ENCODE measurements at places on chromosomes 13 and 19.
A peak's percentile ranks its signal among the peaks of the same experiment; 100 is the strongest.

DNA sequence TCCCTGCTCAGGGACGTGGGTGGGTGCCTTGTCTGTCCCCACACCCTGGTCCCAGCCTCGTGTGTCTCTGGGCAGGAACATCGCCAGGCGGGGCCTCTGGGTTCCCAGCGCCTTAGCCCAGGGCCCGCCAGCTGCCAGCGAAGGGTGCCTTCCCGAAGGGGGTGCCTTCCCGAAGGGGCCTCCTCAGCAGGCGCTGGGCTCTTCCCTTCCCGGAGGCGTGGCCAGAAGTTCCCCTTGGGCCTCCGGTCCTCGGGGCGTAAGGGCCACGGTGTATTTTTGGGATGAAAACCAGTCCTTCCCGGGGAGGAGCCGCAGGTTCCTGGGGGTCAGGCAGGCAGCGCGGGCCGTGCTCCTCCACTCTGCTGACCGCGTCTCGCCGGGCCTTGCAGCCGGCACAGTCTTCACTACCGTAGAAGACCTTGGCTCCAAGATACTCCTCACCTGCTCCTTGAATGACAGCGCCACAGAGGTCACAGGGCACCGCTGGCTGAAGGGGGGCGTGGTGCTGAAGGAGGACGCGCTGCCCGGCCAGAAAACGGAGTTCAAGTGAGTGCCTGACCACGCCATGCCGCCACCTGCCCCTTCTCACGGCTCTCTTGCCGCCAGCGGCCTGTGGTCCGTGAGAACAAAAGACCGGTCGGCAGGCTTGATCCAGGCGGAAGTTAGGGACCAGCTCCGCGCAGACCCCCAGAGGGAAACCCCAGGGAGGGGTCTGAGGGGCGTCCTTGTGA lies 6.9 kb downstream of the BSG start:
- DNase-seq, result no peak

DNA sequence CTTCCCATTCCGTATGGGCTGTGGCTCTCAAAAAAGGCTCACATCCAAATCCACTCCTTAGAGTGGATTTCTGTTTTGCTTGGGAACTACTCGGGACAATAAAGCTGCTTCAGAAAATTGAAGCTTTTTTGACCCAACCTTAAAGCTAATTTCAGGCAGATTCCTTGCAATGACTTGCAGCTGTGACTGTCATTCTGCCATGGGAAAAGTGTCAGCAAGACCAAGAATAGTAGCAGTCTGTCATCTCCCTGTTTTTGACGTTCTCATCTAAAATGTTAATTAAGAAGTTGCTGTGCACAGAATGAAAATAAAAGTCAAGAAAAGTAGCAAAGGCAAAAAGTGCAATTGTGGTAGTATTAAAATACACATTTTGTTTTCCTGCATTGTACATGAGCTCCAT lies 304.7 kb downstream of the COG6 start:
- DNase-seq, result no peak

DNA sequence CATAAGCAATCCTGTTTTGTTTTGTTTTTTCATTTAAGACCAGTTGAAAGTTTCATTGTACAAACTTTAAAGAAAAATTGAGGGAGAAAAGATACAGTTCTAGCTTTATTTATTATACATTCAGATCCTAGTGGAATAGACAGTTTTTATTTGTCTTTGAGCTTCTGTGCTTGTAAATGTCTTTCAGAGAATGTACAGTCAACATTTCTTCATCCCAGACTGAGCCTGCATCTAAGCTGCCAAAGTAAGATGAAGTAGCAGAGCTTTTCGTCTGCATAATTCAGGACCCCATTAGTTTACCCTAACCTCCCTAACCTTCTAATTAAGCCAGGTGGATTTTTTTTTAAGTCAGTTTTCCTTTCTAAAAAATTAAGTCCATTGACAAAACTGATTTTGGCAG lies 516.7 kb upstream of the HTR2A start:
- no peak for DNase-seq

DNA sequence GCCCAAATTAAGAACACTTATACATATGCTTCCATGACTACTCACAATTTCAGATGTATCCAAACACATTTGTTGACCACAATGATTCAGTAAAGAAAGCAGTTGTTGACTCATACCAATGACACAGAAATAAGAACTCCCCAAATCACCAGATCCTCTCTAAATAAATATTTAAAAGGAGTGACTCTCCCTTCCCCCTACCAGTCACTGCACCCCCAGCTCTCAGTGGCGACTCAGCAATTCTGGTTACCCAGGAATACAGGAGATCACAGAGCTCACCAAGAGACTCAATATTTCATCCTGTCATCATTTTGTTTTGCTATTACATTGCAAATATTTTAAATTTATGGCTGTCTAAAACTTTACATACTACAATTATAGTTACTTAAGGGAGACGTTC lies 131.5 kb downstream of the RGCC start:
- peak; percentile 76 for DNase-seq

DNA sequence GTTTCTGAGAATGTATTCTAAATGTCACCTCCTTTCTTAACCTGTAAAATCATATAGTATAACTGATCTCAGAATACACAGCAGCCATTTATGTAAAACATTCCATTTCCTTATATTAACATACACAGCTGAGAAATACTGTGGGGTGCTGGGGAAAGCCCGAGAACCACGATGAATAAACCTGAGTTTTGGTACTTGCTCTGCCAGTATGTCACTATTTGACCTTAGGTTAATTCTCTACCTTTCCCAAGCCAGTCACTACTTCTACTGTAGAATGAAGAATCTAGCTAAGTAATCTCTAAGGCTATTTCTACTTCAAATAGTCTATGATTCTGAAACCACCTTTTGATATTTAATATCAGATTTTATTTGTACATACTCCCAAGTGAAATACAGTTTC lies 173.7 kb downstream of the TBC1D4 start:
- no peak for DNase-seq

Measured in suppressor macrophage treated with lipopolysaccharide for 4 hours (primary cell).